ENCODE measurements at places on chromosomes 2 and 18.

DNA sequence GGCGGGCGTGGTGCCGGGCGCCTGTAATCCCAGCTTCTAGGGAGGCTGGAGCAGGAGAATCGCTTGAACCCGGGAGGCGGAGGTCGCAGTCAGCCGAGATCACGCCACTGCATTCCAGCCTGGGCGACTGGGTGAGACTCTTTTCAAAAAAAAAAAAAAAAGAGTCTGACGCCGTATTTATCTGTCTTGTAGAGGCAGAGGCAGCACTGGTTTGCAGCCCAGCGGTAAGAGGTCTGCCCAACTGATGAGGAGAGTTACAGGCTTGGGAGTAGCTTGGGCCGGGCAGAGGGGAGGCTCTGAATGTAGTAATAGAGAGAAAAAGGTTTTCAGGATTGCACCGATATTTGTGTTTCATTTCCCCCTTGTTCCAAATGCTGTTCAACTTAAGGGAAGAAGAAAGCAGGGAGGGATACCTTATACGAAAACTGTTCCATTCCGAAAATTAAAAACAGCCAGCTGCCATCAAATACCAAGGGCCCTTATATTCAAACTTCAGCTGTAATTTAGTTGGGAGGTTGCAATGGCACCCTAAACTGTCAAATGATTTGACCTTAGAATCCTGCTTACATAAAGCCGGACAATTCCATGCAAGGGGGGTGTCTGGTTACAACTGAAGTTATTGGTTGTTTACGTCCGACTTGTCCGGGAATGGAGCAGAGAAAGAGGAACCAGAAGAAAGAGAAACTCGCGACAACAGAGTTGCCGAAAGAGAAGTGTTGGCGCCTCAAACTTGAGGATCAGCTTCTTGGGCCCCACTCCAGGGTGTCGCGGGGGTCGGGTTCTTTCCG is 9.2 kb upstream of the SP9 start:
- peaks cover 71% of the 10 kb centered on the region for H3K27me3 ChIP-seq
- peaks cover 30% of the 10 kb centered on the region for H3K4me1 ChIP-seq
- peak overlapping the region; percentile 44 for H3K4me3 ChIP-seq
- no peaks in the 10 kb centered on the region for H3K36me3 ChIP-seq

DNA sequence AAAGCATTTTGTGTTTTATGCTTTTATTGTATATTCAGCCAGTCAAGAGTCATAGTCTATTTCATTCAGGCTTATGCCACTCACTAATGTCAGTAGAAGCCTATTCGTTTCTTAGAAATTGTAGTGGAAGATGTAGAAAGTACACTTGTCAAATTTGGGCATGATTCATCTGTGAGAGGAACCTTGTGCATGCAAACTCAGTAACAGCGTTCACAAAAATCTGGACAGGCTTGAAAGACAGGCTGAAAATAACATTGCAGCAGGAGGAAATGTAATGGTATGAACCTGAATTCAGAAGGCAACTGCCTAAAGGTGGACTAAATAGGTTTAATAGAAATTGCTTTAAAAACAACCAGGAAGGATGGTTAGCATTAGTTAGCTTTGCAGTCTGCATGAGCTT is 213.5 kb downstream of the CMPK2 start:
- H3K4me3 ChIP-seq, result no peak overlapping the region
- H3K27me3 ChIP-seq, result no peaks in the 10 kb centered on the region
- peaks cover 10% of the 10 kb centered on the region for H3K4me1 ChIP-seq
- H3K27ac ChIP-seq, result no peak overlapping the region
- no peaks in the 10 kb centered on the region for H3K36me3 ChIP-seq
- DNase-seq, result no peak

GRCh38 chr2:215793747-215794595 is 219.4 kb downstream of the MREG start:
- no peak for DNase-seq
- H3K27me3 ChIP-seq, result no peaks in the 10 kb centered on the region
- H3K4me1 ChIP-seq, result no peaks in the 10 kb centered on the region
- no peak overlapping the region for H3K4me3 ChIP-seq
- H3K27ac ChIP-seq, result no peak overlapping the region

DNA sequence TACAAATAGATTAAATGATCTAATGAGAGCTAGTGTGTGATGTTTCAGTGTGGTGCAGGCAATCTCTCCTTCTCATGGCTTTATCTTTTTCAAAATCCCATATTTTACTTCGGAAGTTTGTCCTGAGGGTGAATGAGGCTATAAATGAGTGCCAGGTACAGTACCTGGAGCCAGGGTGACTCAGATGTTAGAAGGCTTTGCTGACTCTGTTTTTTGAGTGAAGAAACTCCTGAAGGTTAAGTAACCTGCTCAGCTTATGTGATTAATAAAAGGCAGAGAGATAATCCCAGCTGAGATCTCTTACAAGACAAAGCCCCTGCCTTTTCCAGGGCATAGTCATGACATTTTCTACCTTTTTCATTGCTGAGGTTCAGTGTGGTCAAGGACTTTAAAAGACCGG is 52.6 kb downstream of the MGAT5 start:
- no peak overlapping the region for H3K27ac ChIP-seq
- no peaks in the 10 kb centered on the region for H3K27me3 ChIP-seq

DNA sequence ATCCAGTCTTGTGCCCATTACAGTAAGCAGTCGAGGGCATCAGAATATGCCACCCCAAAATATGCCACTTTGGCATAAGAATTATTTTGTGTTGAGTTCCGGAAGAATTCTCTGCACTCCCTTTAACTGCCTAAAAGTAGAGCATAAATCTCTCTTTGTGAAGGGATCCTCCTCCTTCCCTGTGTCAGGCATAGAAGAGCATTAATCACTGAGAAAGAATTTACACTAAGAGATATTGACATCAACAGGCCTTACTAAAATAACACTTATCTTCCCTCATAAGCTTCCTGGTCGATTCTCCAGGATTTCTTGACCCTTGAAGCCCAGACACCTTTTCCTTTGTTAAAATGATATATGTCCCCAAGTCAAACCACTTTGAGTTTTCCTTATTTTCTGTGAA is 27.6 kb upstream of the KYNU start:
- no peak overlapping the region for H3K27ac ChIP-seq
- no peaks in the 10 kb centered on the region for H3K27me3 ChIP-seq
- H3K4me1 ChIP-seq, result no peaks in the 10 kb centered on the region
- DNase-seq, result no peak
- no peaks in the 10 kb centered on the region for H3K36me3 ChIP-seq

DNA sequence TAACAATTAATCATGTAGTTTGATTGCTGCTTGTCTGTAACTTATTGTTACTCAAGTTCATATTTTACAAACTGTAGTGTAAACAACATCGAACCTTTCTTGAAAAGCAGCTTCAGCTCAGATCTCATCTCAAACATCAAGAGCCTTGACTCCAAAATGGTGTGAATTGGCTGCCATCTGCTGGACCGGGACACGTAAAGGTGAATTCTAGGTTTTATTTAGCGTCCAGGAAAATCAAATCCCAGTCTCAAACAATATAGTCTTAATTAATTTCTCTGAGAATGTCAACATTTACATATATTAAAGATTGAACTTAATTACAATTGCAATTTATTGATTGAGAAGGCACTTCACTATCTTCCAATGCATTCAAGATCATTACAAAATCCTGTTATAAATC is 453.0 kb downstream of the GALR1 start:
- H3K36me3 ChIP-seq, result no peaks in the 10 kb centered on the region
- H3K27ac ChIP-seq, result no peak overlapping the region
- DNase-seq, result peak; percentile 96

Measured in spinal cord (tissue), 10 donors.